ENCODE measurements at places on chromosomes 4 and X. TPM values are rescaled to one million over a fixed set of nuclear protein-coding genes. Genes with fewer than 3 reads are reported as not detected.
A peak's percentile ranks its signal among the peaks of the same experiment; 100 is the strongest.

The GJB1 gene
- 0.27 TPM for total RNA-seq

The CT55 gene
- not detected for total RNA-seq

The GUCY1B1 gene
- total RNA-seq: 36.5 TPM

GRCh38 chrX:18725310-18725943, 18.0 kb downstream of the PPEF1 start:
- DNase-seq: no peak

- DNase-seq: no peak
Measured at GRCh38 chr4:6571608-6572007, 3.4 kb upstream of the MAN2B2 start.

DNA sequence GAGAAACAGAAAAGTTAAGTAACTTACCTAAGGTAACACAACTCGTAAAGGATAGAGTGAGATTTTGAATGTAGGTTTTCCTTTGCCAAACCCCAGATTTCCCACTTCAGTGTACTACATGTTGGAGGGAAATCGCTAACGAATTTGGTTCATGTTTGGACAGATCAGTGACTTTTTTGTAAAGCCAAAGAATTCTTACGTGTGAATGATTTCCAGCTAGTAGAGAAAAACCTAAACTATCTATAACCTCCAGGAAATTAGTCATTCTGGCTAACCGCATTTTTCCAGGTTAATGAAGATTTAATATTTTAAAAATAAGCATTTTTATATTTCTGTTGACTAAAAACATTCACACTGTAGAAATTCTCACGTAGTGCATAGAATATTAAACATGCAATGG, 7.2 kb downstream of the TENM3 start:
- DNase-seq: no peak

The IGFBP7 gene
- 1,715 TPM for total RNA-seq

DNA sequence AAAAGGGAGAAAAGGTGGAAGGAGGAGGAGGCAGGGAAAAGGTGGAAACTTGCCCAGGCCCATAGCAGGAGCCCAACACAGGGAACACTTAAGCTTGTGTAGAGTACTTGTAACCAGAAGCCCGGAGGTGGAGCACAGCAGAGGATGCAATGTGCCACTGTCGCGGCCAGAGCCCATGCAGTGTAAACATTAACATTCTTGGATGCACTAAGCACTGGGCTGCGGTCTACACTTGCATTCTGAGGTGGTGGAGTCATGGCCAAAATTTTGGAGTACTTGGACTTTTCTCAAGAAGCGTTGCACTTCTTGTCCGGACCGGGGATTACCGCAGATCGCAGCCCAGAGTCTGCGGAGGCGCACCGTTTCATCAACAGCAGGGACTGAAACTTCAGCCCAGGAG, 4.5 kb upstream of the RHOXF1 start:
- no peak for DNase-seq

DNA sequence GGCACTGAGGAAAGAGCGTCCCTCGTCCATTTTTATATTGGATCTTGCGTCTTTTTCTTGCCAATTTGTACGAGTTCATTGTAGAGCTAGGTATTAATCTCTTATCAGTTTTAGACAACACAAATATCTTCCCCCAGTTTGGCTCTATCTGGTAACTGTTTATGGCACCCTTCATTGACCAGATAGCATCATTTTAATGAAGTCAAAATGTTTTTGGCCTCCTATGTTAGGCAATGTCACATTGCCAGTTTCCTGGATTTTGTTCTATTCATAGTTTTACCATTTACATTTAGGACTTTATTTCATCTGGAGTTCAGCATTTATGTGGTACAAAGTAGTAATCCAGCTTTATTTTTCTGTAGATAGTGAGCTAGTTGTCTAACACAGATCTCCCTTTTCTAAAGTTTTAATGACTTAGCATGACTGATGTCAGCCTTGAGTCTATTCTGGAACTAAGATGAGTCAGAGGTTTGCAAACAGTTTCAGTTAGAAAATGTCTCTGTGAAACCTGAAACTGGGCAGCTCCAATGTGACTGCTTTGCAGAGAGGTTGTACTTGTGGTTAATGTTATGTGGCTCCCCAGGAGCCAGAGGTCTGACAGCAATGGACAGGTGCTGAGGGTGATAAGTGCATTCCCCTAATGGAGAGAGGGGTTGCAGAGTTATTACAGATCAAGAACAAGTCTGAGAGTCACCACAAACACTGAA, 5.3 kb upstream of the STBD1 start:
- DNase-seq: no peak

The TRPC5OS gene
- total RNA-seq: not detected

DNA sequence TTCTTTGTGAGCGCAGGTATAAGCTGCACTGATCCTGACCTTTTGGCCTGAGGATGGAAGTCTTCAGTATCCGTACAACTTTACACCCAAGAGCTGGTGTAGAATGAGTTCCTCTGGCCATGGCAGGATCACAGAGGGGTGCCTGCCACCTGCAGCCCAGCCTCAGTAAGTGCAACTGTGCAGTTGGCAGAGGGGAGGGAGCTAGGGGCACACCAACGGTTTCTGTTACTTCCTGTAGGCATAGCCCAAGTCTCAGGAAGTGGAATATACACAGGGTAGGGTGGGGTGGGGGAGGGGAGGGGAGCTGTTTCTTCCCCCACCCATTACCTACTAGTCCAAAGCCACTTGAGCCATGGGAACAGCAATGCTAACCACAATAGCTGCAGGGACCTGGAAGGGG, 85.4 kb upstream of the GBA3 start:
- no peak for DNase-seq

The HS3ST1 gene
- 5.0 TPM for total RNA-seq

- no peak for DNase-seq
Measured at GRCh38 chr4:71405791-71406190, 67.0 kb downstream of the SLC4A4 start.

DNA sequence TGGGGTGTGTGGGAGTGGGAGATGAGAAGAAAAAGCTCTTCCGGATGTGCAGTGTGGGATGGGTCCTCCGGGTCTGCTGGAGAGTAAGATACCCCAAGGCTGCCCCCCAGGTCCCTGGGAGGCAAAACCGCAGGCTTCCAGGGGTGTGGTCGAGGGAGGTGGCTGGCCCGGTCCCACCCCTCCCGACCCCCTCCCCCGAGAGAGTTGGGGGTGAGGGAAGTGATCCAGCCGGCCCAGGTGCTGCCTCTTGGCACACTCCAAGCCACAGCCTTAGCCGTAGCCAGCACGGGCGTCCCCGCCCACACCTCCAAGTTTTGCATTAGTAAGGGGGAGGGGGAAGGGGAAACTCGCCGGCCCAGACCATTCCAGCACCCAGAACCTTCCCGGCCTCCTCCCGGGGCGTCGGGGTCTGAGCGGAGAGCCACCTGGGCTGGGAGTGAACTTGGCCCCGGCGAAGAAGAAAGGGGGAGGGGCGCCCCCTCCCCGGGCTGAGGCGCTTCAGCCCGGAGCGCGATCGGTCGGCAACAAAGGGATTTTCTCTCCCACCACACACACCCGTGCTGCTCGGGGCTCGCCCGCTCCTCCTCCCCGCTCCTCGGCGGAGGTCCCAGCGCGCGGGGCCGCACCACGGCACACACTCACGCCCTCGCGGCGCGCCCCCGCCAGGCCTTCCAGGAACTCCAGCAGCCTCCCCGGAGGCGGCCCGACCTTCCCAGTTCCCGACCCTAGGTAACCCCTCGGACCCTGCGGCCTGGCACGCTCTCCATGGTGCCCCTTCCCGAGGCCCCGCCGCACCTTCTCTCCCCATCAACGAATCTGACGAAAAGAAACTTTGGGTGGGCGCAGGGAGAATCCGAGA, 14.4 kb downstream of the BCOR start:
- peak; percentile 42 for DNase-seq

The MAGEA11 gene
- total RNA-seq: not detected

GRCh38 chr4:95516528-95517017, 32.2 kb downstream of the UNC5C start:
- DNase-seq: no peak

DNA sequence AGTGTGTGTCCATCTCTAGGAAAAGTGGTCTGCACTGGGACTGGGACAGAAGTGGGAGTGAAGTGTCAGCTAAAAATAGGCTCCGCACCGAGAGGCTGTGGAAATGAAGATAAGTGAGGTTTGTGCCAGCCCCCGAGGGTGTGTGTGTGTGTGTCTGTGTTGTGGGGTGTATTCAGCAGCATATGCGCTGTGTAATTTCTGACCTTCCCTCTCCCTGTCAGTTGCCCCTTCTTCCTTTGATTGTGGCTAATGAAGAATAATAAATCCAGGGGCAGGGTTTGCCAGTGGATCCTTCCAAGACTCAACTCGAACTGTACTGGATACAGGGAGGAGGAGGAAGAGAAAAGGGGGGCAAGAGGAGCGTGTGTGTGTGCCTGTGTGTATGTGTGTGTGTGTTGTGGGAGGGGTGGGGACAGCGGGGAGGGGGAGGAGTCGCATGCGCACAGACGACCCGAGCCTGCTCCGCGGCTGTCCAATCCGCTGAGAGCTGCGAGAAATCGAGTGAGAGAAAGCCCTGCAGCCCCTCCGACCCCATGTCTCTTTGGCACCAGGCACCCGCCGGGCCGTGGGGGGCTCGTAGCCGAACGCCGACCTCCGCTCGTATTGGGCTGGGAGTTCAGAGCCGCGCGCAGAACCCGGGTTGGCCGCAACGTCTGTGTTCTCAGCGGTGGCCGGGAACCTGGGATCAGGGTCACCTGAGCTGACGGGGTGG, 916 bp upstream of the POU4F2 start:
- no peak for DNase-seq

DNA sequence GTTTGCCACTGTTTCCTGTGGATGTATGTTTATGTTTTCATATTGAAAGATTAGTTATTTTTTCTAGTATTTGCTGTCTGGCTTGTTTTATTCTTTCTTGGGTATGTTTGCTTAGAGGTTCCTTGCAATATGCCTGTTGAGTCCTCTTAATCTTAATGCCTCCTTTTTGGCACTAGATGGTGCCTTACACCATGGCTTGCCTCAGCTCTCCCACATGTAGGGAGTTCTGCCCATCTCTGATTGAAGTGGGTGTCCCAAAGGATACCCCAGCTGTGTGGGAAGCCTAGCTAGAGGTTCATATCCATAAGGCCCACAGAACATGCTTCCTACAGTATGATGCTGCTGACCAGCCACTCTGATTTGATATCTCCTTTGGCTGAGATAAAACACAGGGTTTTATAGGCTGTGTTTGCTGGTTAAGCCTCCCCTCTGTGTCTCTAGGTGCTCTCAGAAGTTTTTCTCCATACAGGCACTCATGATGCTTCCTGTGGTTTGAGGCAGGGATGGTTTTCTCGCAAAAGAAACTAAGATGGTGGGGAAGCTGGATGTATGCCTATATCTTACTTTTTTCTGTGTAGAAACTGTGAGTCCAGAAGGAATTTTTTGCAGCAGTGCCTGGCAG, 162.4 kb downstream of the ASB9 start:
- no peak for DNase-seq

- no peak for DNase-seq
Measured at GRCh38 chr4:175813821-175814220, 1.8 kb upstream of the GPM6A start.

- DNase-seq: no peak
Measured at GRCh38 chrX:41603596-41603995, 85.2 kb upstream of the GPR34 start.

DNA sequence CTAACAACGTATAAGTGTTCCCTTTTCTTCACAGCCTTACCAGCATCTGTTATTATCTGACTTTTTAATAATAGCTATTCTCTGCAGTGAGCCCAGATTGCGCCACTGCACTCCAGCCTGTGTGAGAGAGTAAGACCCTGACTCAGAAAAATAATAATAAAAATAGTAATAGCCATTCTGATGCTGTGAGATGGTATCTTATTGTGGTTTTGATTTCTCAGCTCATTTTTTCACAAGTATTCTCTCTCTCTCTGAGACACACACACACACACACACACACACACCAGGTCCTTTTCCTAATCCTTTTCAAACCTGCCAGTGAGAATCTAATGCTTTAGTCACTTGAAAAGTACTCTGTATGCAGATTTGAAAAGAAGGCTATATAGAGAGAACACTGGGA, 89.8 kb downstream of the CHIC2 start:
- DNase-seq: no peak

DNA sequence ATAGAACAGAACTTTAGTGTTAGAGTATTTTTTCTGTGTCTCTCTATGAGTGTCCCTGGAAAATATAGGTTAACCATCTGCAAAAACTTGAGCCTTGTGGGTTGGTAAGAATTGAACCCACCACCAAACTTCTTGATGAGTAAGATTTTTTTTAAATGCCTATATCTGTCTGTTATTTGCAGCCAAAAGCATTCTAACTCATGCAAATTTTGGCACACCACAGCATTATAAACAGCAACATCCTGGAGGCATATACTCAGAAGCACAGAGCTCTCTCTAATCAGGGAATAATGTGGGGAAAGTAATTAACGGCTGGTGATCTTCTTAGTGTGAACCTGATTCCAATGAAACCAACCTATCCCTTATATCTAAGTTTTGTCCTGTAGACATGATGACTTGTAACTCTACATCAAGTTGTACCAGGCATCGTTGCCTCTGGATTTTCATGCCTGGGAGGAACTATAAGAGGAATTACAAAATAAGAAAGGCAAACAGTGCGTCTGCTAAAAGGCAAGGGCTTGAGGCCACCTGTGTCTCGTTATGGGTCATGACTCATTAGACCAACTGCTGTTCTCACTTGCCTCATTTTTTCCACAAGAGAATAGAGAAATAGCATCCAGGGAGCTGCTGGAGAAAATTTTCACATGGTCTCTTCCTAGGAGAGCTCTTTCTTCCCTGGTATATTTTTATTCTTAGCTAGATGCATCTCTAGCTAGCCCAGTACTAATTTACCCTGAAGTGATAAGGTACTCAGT, 202.4 kb downstream of the CHIC2 start:
- DNase-seq: peak; percentile 71

DNA sequence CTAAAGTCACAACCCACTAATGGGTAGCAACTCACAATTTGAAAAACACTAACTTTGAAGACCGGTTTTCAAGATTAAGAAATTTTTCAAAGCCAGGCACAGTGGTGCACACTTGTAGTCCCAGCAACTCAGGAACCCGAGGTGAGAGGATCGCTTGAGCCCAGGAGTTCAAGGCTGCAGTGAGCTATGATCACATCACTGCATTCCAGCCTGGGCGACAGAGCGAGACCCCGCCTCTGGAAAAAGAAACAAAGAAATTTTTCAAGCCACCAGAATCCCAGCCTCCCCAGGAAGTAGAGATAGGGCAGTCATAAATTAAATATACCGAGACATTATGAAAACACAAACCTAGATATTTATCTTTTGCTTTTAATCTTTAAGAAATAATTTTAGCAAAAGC, 13.0 kb downstream of the SMARCA1 start:
- no peak for DNase-seq

The TCEAL4 gene
- 380 TPM for total RNA-seq

The PROM1 gene
- total RNA-seq: 1.8 TPM

The CYTL1 gene
- 11.9 TPM for total RNA-seq

DNA sequence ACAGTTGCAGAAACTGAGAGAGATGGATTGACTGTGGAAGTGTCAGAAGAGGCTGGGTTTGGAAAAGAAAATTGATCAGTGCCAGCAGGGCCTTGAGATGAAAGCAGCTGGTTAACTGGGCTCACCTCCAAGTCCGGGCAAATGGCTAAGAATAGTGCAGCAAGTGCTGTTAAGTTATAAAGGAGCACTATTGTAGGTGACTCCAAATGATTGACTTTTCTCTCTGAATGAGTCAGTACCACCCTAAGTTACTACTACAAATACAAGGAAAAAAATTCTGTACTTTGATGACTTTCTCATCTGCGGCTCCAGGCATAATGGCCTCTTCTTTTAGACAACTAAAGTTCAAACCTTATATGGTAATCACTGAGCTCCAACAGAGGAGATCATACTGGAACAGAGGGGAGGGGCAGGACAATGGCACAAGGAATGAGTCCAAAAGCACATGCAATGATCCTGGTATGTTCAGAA, 733.4 kb upstream of the INTU start:
- no peak for DNase-seq
